ENCODE measurements at places on chromosomes 2 and 18.

- no peak for DNase-seq
Observed at GRCh38 chr2:172806493-172806892, 70.8 kb downstream of the RAPGEF4 start.

DNA sequence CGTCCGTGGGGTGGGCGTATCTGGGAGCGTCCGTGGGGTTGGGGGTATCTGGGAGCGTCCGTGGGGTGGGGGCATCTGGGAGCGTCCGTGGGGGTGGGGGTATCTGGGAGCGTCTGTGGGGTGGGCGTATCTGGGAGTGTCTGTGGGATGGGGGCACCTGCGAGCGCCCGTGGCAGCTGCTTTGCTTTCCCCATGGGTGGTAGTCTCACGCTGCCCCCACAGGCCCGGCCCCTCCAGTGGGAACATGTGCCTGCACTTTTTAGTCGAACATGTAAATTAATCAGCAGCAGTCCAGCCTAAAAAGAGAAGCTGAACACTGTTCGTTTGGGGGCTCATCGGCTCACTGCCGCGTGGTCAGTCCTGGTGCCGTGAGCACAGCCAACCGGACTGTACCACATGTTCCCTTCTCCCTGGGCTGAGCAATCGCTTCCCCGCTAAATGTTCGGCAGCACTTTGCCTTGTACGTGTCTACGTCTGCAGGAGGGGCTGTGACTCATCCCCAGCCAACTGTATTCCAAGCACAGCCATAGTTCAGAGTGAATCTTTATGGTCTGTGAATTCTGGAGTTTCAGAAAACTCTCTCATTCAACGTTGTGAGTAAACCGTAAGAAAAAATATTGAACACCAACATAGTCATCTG lies 271.5 kb downstream of the AGAP1 start:
- no peak for DNase-seq

- no peak for DNase-seq
Observed at GRCh38 chr2:239942090-239942489, 83.1 kb downstream of the NDUFA10 start.

DNA sequence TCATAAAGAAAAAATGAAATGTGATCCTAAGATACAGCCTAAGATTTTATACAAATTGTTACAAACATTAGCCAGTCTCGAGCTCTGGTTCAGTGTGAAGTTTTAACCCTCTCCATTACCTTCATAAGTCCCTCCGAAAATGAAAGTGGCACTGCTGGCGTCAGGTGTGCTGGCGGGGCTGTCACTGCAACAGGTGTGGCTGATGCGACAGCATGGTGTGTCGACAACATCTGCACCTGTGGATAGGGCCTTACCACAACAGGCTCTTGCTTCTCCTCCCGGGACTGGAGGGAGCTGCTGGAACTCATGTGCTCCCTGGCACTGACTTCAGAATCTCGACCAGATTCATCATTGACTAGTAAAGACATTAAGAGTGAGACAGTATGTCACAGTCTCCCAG lies 10.3 kb downstream of the SAP130 start:
- no peak for DNase-seq

DNA sequence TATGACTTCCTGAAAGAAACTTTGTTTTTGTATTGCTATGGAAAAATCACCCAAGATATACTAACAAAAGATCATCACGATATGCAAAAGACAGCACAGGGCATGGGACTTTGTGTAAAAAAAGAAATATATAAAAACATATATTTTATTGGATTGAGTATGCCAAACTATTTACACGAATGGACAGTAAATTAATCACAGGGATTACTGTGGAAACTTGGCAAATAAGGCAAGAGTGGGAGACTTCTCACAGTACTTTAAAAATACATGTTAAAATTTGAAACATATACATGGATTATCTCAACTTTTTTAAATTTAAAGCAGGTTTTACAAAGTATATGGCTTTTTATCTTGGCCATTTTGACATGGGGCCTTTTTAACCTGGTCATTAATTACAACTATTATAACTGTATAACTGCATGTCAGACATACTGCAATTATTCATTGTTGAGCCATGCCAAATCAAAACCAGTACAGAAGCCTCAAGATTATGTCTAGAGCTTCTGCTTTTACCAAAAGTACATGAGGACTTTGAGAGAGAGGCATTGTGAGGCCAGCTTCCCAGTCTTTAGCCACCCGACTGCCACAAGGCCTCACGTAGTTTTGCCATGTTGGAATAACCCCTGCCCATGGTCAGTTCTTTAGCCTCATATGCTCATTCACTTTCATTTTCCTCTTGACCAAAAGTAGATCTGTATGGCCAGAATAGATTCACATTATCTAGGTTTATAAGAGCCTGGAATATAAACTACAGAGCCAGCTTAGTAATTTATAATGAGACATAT lies 419.8 kb downstream of the SETBP1 start:
- DNase-seq: no peak

DNA sequence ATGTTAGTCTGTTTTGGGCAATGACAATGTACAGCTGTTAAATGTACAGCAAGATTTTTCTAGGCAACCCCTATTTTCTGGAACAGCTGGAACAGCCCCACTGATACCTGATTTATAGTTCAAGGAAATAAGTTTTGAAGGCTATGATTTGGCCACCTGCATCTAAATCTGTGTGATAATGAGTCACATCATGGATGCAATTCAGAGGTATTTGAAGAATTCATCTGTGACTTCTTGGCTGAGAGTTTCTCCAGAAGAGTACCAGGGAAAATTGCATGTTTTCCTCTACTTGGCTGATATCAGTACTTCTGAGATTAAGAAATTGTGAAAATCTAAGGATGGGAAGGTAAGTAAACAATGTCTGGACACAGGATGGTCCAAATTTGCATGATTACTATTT lies 40.7 kb upstream of the NT5C1B start:
- no peak for DNase-seq

GRCh38 chr2:202314116-202314515 lies 48.6 kb downstream of the NOP58 start:
- DNase-seq: no peak

DNA sequence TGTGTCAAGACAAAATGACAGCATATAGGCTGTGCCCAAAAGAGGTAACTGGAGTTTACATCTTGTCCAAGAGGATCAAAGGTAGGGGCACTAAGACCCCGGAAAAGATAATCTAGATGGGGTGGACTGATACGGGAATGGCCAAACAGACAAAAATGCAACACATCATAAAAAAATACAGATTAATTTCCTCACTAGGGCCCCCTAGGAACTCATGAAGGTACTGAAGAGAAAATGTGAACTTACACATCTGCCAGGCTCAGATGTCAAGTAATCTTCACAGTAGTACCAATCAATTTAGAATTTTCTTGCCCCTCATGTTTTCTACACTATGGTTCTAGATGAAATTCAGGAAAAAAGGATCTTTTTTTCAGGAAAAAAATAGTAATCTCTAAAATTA lies 115.6 kb upstream of the REG3A start:
- no peak for DNase-seq

DNA sequence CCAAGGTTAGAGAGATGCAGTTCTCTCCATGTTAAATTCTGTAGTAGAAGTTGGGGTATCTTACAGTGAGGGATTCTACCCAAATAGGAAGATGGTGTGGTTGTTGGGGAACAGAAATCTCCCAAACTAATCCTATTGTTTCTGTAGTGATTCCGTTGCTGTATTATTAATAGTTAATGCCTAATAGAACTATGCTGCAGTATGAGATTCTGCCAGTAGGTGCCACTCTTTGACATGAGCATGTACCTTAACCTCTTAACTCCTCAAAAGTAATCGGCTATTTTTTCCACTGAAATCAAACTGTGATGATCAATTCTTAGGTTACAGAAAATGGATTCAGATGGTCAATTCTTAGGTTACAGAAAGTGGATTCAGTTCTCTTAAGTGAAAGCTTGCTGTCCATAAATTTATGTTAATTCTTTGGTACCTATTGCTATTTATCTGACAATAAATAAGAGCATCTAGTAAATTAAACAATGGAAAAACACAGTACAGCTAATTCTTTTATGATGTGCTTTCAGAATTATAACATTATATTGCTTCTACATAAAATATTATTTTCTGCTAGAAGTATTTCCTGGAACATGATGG lies 97.9 kb upstream of the DLX2 start:
- DNase-seq: no peak

DNA sequence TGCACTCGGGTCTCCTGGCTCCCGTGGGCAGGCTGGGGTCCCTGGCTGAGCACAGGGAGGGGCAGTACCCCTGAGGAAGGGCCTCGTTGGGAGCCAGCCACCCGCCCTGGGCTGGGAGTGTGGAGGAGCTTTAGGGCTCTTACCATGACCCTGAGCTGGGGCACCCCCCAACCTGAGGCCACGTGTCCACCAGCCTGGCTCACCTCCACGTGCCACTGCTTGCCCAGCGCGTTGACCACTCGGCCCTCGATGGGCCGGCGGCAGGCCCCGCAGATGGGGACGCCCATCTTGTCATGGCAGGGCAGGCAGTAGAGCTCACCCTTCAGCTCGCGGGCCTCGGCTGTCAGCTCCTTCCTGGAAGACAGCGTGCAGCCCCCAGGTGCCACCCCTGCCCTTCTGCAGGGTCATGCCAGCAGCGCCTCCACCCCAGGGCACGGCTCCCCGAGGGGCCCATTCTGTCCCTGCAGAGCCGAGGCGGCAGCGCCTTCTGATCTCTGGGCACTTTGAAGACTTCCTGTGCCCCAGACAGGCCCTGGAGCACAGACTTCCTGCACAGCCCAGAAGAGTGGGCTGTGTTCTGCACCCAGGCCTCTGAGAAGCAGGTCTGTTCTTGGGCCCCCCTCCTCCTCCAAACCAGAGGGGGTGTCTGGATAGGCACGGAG lies 4.0 kb upstream of the GPR17 start:
- DNase-seq: peak; percentile 41

DNA sequence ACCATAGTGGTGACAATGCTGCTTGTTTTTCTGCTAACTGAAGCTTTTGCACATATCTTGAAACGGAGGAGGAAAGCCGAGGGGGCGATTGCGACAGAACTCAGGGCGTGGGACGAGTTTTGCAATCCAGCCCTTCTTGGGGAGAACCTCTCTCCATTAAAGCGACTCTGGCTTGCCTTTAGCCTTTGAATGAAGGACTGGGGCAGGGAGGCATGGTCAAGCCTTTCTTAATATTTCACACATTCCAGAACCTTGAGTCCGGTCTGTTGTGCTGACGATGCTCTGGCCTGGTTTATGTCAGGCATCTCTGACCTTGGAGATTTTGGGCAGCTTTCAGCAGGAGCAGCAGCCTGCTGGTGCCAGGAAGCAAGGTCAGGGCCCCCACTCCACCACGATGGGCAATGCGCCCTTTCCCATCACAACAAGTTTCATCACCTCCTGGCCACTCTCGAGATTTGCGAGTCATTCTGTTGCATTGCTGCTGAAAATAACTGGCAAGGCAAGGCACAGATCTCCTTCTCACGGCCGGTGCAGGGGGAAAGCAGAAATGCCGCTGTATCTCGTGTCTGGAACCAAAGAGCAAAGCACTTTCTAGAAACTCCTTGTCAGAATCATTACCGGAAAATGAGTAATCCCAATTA lies 10.8 kb downstream of the EMILIN2 start:
- DNase-seq: no peak

- no peak for DNase-seq
Observed at GRCh38 chr2:12769492-12770105, 52.9 kb downstream of the TRIB2 start.

- DNase-seq: no peak
Observed at GRCh38 chr2:82007071-82007664, 1702.6 kb upstream of the LRRTM1 start.

DNA sequence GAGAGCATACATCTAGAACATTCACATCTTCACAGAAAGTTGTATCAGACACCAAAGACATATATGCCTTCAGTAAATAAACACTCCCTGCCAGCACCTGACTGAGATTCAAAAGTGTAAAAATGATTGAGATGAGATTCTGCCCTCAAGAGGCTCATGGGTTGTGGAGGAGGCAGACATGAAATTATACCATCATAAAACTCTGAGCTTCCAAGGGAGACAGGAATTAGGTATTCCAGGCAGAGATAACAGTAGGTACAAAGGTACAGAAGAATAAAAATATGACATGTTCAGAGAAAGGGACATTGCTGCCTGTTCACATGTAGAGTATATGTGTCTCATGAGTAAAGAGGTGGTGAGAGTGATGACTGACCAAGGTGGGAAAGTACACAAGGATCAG lies 322.3 kb downstream of the OSR1 start:
- no peak for DNase-seq

GRCh38 chr2:80238692-80239469 lies 65.7 kb downstream of the LRRTM1 start:
- no peak for DNase-seq

GRCh38 chr2:118232796-118233195 lies 144.5 kb downstream of the INSIG2 start:
- DNase-seq: no peak

- DNase-seq: no peak
Observed at GRCh38 chr2:3440477-3440876, 61.0 kb downstream of the TRAPPC12 start.

- DNase-seq: no peak
Observed at GRCh38 chr2:221562226-221562625, 9.9 kb downstream of the EPHA4 start.

- DNase-seq: no peak
Observed at GRCh38 chr18:74519320-74520095, 14.8 kb upstream of the CNDP1 start.

GRCh38 chr18:31438402-31438801 lies 9.1 kb upstream of the DSG3 start:
- DNase-seq: no peak

- no peak for DNase-seq
Observed at GRCh38 chr2:85188852-85189251, 55.7 kb downstream of the TCF7L1 start.

DNA sequence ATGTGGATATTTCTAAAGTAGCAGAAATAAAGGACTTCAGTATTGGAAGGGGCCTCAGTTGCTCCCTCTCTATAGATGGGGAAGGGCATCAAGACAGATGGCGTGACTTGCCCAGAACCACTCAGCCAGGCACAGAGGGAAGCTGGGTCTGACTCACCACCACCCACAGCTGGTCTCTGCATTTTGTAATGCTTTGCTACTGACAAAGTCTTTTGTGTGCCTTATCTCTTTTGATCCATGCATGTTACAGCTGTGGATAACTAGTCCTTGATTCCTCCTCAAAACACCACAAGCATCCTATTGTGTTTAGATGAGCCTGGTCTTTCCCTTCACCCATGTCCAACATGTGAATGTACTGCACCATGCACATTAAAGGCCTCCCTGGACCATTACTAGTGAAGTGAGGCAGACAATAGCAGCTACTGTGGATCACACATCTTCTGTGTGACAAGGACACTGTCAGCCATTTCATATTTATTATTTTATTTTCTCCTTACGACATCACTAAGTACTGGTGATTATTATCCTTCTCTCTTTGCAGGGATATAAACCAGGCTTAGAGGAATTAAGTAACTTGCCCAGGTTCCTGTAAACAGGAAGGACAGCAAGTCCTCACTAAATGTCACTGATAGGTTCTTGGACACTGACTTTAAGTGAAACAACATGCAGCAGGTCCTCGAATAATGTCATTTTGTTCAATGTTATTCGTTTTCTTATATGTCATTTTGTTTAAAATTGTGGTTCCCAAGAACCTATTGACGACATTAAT lies 29.6 kb upstream of the IL37 start:
- DNase-seq: no peak

Data from effector CD4-positive, alpha-beta T cell (primary cell).